ENCODE measurements at places on chromosomes 11 and 22.

GRCh38 chr11:35180317-35181233 lies 41.6 kb downstream of the CD44 start:
- DNase-seq, result no peak

DNA sequence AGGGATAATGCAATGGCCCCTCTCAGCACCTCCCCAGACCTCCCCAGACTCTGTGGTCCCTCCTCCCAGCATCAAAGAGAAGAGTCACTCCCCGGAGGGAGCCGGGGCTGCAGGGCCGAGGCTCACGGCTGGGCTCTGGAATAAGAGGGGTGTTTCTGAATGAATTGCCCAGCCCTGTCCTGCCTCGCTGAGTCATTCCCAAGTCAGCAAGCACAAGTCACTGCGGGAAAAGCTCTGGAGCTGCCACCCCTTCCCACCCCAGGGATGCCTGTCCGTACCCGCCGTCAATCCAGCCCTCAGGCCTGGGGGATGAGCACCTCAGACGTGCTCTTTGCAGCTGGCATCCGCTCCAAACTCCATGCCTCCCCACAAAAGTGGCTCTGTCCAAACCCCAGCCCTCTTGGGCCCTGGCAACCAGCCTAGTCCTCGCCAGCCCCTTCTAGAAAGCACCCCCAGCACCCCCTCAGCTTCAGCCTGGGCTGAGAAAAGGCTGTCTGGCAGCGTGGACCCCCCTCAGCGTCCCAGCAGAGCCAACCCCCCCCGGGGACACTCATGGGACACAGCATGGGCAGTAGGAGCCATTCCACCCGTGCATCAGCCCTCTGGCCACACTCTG lies 22.7 kb downstream of the CELSR1 start:
- no peak for DNase-seq

GRCh38 chr22:40976866-40977700 lies 25.9 kb downstream of the RBX1 start:
- no peak for DNase-seq

GRCh38 chr11:102061276-102061675 lies 14.0 kb downstream of the CFAP300 start:
- no peak for DNase-seq

- DNase-seq, result no peak
Measured at GRCh38 chr11:73342633-73343032, 33.6 kb upstream of the RELT start.

DNA sequence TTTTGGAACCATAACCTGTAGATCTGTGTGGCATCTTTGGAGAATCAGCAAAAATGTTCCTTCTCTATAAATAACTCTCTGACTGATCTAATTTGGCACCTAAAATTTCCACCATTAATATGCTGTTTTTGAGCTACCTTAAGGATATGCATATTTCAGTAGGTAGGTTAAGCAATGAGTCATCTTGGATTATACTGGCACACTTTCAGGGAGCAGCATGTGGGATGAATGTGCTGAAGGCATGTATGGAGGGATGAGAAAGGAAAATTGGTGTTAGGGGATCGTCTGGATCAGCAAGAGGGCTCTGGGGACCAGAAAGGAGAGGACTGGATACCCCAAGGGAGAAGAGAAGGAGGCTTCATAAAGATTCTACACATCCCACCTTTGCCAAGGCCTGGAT lies 44.6 kb upstream of the ELF5 start:
- DNase-seq, result no peak

DNA sequence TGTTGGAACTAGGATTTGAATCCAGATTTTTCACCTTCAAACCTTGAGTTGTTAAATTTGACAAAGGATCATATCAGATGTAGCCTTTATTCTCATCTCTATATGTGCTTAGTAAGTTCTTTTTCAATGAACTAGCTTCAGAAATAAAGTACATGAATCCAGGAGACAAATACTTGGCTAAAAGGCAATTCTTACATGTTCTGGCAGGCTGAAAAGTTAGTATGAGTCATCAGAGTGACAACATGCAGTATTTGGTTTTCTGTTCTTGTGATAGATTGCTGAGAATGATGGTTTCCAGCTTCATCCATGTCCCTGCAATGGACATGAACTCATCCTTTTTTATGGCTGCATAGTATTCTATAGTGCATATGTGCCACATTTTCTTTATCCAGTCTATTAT lies 40.4 kb downstream of the BBOX1 start:
- no peak for DNase-seq

DNA sequence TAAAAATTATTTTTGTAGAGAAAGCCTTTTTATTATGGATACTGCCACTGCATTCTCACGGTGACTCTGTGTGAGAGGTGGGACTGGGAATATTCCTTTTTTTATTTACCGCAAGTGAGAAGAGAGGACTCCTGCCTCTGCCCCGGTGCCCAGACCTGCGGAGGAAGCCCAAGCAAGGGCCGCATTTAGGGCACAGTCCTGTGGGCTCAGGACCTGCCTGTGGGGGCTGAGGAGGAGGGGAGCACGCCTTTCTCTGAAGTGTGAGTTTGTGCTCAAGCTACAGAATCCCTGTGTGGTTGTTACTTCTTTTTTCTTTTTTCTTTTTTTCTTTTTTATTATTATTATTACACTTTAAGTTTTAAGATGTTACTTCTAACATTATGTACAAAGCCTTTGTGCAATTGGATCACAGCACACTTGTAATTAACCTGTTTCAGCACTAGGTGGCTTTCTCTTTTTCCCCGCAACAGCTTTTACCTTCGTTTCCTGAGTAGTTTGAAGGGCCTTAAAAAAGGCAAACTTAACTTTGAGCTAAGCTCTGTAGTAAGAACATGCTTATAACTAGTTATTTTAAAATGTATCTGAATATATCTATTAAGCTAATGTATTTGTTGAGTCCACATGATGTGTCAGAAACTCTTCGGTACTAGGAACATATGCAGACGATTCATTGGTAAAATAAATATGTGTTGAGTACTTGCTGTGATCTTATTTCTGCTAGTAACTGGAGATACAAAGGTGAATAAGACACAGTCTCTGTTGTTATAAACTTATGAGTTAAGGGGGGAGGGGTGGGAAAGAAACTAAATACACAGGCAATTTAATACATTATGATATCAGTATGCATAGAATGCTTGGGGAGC lies 18.3 kb downstream of the AMOTL1 start:
- no peak for DNase-seq

DNA sequence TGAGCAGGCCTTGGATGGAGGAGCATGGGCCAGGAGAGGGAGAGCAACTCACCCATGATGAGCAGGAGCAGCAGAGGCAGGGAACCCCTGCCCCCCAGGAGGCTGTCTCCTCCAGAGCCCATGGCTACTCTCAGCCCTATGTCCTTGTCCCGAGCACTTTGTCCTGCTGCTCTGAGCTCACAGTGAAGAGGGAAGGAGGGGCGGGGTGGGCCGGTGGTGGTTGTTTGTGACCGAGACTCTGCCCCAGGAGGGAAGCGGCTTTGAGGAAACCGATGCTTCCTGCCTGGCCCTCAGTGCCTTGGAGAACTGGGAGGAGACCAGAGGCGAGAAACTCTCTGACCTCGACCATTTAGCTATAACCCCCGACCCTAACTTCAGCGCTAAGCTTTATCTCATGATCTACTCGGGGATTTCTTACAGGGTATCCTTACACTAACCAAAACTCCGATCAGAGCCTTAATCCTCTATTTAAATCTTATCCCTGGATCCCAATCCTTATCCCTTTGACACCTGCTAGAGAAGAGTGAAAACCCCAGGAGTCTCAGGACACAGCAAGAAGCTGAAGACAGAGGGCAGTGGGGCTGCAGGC lies at the start of gene ROBO4:
ROBO4 (minus strand) TSS at position 192 of the 589 bp plus-strand sequence; CDS start at position 122, 70 bp downstream.
- no peak for DNase-seq

DNA sequence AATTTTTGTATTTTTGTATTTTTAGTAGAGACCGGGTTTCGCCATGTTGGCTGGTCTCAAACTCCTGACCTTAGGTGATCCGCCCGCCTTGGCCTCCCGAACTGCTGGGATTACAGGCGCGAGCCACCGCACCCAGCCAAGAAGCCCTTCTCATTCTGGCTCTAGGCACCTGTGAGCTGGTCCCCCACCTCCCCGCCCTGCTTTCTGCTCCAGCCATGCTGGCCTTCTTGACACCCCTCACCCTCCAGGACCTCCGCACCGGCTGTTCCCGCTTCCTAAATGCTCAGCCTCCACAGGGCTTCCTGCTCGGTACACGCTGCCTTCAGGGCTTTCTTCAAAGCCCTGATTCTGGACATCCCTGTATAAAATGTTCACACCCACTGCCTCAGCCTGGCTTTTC lies 5.5 kb upstream of the FXYD2 start:
- DNase-seq, result no peak

GRCh38 chr22:41931701-41932269 lies 5.2 kb upstream of the TNFRSF13C start:
- DNase-seq, result no peak

- DNase-seq, result no peak
Measured at GRCh38 chr11:62146476-62147200, 22.8 kb downstream of the INCENP start.

DNA sequence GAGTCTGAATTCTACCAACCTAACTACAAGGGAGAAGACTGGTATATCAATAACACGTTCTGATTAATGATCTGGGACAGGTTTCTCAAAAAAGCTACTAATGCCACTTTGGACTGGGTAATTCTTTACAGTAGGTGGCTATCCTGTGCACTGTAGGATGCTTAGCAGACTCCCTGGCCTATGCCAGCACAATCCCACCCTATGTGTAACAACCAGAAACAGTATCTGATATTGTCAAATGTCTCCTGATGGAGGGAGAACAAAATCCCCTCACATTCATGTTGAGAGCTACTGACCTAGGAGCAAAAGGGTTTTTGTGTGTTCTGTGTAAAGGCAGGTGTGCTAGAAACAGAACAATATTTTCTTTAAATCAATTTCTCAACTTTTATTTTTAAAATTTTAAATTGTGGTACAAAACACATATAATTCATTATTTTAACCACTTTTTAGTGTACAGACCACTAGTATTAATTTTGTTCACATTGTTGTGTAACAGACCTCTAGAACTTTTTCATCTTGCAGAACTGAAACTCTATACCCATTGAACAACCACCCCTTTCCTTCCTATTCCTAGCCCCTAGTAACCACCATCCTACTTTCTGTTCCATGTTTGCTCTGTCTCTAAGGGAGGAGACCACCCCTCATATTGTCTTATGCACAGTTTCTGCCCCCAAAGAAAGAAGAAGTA lies 2.1 kb upstream of the MS4A6A start:
- DNase-seq, result no peak

- no peak for DNase-seq
Measured at GRCh38 chr11:120643284-120643683, 131.7 kb downstream of the GRIK4 start.

GRCh38 chr11:88042238-88042637 lies 133.0 kb downstream of the RAB38 start:
- no peak for DNase-seq

- DNase-seq, result no peak
Measured at GRCh38 chr11:88106666-88107065, 68.6 kb downstream of the RAB38 start.

All from stimulated activated CD8-positive, alpha-beta memory T cell treated with anti-CD3 and anti-CD28 coated beads, Interleukin-4, amount 100 ng/mL, for 1 hour (primary cell).